ENCODE measurements at places on chromosomes 6 and 20.

DNA sequence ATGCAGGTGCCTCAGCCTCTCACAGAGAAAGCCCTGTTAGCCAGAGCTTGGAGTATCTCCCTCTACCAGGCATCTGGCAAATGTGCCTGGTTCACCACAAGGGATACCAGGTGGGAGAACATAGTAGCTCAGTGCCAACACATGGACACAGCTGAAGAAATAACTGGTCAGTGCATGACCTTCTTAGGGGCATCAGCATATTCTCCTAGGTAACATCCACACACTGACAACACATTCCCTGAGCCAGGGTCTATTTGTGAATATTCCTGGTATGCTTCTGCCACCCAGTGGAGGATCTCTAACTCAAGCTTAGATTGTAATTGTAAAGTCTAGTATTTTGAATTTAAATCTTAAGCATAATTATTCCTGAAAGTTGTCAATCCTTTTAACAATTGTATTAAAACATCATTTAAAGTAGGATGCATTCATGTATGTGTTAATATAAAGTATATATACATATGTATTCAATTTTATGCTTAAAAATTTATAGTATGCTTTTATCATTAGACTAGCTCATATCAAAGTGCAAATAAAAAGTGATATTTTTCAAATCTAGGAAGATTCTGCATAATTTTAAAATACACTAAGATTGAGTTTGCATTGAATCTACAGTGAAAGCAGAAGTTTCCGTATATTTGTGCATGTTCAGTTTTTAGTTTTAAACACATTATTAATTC is 45.3 kb upstream of the COL21A1 start:
- H3K4me3 ChIP-seq, result no peak overlapping the region
- H3K27ac ChIP-seq, result no peak overlapping the region
- H3K36me3 ChIP-seq, result no peaks in the 10 kb centered on the region
- H3K4me1 ChIP-seq, result peaks cover 11% of the 10 kb centered on the region
- peak; percentile 85 for DNase-seq

- H3K27me3 ChIP-seq, result no peaks in the 10 kb centered on the region
- H3K4me1 ChIP-seq, result no peaks in the 10 kb centered on the region
- H3K4me3 ChIP-seq, result no peak overlapping the region
- H3K27ac ChIP-seq, result no peak overlapping the region
These were observed 80.5 kb upstream of the SGK1 start for GRCh38 chr6:134398453-134398852.

DNA sequence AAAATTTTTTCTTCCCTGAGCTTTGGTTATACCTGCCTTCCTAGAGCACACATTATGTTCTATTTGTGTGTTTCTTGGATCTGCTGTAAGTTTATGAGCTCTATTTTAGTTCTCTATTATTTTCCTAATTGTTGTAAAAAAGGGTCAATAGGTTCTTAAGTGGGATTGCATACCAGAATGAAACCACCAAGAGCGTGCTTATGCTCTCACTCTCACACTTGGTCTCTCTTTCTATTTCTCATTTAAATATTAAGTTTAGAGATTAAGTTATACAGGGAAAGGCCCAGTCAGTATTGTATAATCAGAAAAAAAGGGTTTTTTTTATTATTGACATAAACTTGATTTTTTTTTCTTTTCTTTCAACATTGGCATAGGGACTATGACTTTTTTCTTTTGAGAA is 96.8 kb downstream of the RIMS1 start:
- no peaks in the 10 kb centered on the region for H3K36me3 ChIP-seq
- no peak for DNase-seq
- no peak overlapping the region for H3K27ac ChIP-seq
- no peaks in the 10 kb centered on the region for H3K4me1 ChIP-seq

DNA sequence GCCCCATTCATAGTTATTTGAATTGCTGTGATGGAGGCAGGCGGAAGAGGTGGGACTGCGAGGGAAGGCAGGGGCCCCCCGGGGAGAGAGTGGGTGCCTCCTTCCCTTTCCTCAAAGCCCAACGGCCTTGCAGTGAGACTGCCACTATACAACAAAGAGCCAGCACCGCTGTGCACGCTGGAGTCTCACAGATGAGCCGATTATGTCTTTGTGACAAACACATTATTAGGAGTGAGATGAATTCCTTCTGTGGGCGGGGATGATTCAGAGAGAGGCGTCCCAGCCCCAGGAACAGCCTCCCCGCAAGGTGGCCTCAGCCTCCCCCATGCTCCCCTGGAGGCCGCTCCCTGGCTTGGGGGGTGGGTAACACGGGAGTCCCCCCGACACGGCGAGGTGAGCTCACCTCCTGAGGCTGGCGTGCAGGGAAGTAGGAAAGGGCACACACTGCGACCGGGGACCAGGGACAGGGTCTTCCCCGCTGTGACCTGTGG is 26.7 kb downstream of the NTSR1 start:
- no peak for DNase-seq
- no peaks in the 10 kb centered on the region for H3K36me3 ChIP-seq
- H3K4me3 ChIP-seq, result no peak overlapping the region
- no peak overlapping the region for H3K27ac ChIP-seq

GRCh38 chr20:22003680-22004079 is 298.2 kb downstream of the PAX1 start:
- no peak overlapping the region for H3K27ac ChIP-seq
- no peaks in the 10 kb centered on the region for H3K36me3 ChIP-seq
- H3K4me3 ChIP-seq, result no peak overlapping the region

- no peaks in the 10 kb centered on the region for H3K36me3 ChIP-seq
- H3K27ac ChIP-seq, result no peak overlapping the region
- no peak overlapping the region for H3K4me3 ChIP-seq
- H3K27me3 ChIP-seq, result no peaks in the 10 kb centered on the region
- DNase-seq, result no peak
These were observed 64.7 kb upstream of the PRL start for GRCh38 chr6:22361576-22361975.

DNA sequence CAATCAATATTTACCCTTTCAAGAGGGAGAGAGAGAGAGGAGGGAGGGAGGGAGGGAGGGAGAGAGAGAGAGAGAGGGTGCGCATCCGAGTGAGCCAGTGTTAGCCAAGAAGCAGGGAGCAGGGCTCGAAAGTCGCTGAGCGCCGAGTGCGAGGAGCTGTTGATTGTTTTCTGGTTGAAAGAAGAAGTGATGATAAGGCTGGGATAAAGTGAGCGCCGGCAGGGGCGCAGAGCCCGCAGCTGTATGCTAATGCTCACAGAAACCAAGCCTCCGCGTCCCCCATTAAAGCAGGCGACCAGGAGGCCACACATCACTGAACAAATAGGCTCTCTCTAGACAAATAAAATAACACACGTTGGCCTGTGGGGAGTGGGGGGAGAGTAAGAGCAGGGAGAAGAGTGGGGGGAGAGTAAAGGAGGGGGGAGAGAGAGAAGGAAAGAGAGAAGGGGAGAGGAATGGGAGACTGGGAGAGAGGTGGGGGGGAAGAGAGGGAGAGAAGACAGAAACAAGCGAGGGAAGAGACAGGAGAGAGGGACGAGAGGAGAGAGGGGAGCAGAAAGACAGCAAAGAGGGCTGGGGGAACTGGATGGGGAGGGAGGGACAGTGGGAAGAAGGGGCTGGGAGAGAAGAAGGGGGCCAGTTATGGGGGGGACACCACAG is 5.0 kb upstream of the INSM1 start:
- H3K4me1 ChIP-seq, result no peaks in the 10 kb centered on the region
- H3K4me3 ChIP-seq, result no peak overlapping the region
- DNase-seq, result no peak
- H3K27me3 ChIP-seq, result peaks cover 97% of the 10 kb centered on the region
- H3K36me3 ChIP-seq, result no peaks in the 10 kb centered on the region

GRCh38 chr6:63814459-63814858 is 178.9 kb downstream of the PHF3 start:
- H3K27me3 ChIP-seq, result no peaks in the 10 kb centered on the region
- no peak overlapping the region for H3K4me3 ChIP-seq
- no peaks in the 10 kb centered on the region for H3K36me3 ChIP-seq
- no peak for DNase-seq

DNA sequence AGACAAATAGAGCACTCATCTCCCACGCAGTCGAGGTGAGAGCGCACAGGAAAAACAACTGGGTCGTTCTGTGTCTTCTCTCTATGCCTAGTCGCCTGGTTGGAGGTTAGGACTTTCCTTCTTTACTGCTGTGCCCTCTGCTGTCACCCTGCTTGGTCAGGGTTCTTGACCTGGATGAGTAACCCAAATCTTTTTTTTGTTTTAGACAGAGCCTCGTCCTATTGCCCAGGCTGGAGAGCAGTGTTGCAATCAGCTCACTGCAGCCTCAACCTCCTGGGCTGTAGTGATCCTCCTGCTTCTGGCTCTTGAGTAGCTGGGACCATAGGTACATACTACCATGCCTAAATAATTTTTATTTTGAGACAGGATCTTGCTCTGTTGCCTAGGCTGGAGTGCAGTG is 24.5 kb downstream of the PRPF6 start:
- H3K4me1 ChIP-seq, result no peaks in the 10 kb centered on the region
- H3K4me3 ChIP-seq, result no peak overlapping the region
- H3K27me3 ChIP-seq, result no peaks in the 10 kb centered on the region
- H3K36me3 ChIP-seq, result peaks cover 27% of the 10 kb centered on the region
- no peak overlapping the region for H3K27ac ChIP-seq

DNA sequence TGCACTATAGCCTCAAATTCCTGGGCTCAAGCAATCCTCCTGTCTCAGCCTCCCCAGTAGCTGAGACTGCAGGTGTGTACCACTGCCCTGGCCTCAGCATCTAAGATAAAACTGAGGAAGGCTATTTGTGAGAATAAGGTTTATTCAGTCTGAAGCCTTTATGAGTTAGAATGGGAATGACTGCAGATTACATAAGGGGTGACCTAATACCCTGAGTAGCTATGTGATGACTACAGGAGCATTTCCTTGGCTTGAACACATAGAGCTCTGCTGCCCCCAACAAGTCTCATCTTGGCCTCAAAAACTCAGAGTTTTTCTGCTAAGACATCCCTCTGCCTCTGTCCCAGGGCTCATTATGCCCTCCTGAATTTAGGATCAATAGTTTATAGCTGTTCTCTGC is 7.6 kb downstream of the GSS start:
- H3K27me3 ChIP-seq, result no peaks in the 10 kb centered on the region
- H3K27ac ChIP-seq, result no peak overlapping the region
- H3K4me3 ChIP-seq, result no peak overlapping the region
- H3K4me1 ChIP-seq, result no peaks in the 10 kb centered on the region
- DNase-seq, result peak; percentile 56

GRCh38 chr6:77124604-77125003 is 338.7 kb downstream of the HTR1B start:
- H3K27me3 ChIP-seq, result no peaks in the 10 kb centered on the region
- H3K36me3 ChIP-seq, result no peaks in the 10 kb centered on the region
- H3K4me3 ChIP-seq, result no peak overlapping the region

Data from cardiac muscle cell (in vitro differentiated cells and primary cell).